ENCODE measurements at places on chromosomes 2 and 18. TPM values are rescaled to one million over a fixed set of nuclear protein-coding genes. Genes with fewer than 3 reads are reported as not detected.

The PLGLB2 gene
- 1.3 TPM for polyA plus RNA-seq

The GCG gene
- not detected for polyA plus RNA-seq

GRCh38 chr18:2197946-2198345 lies 373.4 kb downstream of the METTL4 start:
- DNase-seq, result no peak

The BAZ2B gene
- 5.1 TPM for polyA plus RNA-seq

The CABLES1 gene
- 7.6 TPM for polyA plus RNA-seq

- peak; percentile 18 for DNase-seq
Observed at GRCh38 chr2:64913357-64913869, 75.8 kb upstream of the SLC1A4 start.

GRCh38 chr2:3051266-3051665 lies 326.4 kb downstream of the EIPR1 start:
- DNase-seq, result no peak

- DNase-seq, result no peak
Observed at GRCh38 chr2:141519906-141520305, 610.9 kb downstream of the LRP1B start.

GRCh38 chr2:38105922-38106321 lies 30.0 kb upstream of the CYP1B1 start:
- DNase-seq, result no peak

DNA sequence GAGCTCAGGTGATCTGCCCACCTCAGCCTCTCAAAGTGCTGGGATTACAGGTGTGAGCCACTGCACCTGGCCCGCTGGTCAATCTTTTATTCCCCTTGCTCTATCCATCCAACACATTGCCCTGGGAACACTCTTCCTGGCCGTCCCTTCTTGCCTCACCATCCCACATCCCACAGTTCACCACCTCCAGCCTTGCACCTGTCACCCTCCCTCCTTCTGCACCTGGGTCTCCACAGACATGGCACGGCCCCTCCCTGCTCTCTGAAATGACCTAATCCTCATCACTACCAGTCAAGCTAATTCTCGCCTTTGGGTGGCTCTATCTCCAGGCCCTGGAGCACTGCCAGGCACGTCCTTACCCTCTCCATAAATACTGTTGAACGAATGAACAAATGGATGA lies 116.9 kb upstream of the TEX51 start:
- no peak for DNase-seq

GRCh38 chr2:96188821-96189526 lies 19.7 kb downstream of the STARD7 start:
- DNase-seq, result no peak

- DNase-seq, result no peak
Observed at GRCh38 chr2:225615514-225615913, 216.0 kb downstream of the NYAP2 start.
